ENCODE measurements at places on chromosomes 11 and 22. TPM values are rescaled to one million over a fixed set of nuclear protein-coding genes. Genes with fewer than 3 reads are reported as not detected.

DNA sequence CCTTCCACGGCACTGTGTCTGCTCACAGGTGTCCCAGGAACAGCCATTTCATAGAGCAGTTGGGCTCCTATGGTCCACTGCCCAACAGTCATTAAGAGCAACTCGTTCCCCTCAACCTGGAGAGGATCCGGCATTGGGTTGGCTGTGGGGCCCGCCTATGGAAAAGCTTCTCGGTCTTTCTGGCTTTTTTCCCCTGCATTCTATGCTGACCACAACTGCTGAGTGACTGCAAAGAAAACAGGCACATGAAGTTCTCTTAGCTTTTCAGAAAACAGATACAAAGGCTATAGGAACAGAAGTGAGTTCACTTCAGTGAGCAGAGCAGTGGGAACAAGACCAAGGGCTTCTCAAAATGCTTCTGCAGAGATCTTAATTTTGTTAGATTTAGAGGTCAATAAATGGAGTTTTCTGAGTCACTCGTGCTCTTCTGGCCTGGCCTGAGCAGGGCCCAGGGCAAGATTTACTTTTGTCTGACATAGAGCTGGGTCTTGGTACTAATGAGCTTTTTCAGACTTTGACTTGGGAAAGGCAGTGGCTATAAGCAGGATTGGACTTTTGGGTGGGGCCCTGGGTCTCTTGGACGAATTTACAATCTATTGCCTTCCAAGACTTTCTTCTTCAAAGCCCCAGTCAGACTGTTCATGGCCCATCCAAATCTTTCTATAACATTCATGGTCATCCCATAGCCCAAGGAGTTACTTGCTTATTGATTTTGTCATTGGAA, 13.6 kb upstream of the APOL5 start:
- H3K27me3 ChIP-seq = no peaks in the 10 kb centered on the region
- no peak overlapping the region for H3K4me3 ChIP-seq
- no peak overlapping the region for H3K27ac ChIP-seq

GRCh38 chr22:39746600-39747262, 146.8 kb downstream of the ENTHD1 start:
- DNase-seq = no peak
- no peak overlapping the region for H3K4me3 ChIP-seq
- no peaks in the 10 kb centered on the region for H3K27me3 ChIP-seq
- H3K27ac ChIP-seq = no peak overlapping the region

DNA sequence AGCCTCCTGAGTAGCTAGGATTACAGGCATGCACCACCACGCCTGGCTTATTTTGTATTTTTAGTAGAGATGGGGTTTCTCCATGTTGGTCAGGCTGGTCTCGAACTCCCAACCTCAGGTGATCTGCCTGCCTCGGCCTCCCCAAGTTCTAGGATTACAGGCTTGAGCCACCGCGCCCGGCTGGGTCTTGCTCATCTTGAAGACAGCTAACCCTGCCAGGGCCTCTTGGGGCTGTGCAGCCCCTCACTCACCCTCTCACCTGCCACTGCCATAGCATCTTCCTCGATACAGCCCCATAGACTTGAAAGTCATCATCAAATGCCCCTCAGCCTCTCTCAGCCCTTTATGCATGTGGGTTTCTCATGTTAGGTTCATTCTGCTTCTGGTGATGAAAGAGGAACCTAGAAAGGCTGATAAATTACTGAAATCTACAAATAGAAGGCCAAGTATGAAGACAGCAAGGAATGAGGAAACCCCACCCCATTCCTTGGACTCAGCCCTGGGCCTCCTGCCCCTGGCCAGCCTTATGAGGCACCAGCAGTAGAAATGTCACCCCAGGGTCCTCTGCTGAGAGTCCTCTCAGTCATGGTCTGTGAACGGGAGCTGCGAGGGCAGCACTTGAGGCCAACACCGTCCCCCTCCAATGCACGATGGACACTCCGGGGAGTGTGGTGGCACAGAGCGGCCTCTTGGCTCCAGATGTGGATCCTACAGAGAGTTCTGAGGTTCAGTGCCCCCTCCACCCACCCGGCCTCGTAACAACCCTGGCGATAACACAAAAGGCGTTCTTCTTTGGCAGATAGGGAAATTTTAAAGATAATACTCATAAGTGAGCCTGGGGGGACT, 24.8 kb downstream of the SCGB1A1 start:
- peak overlapping the region; percentile 36 for H3K27ac ChIP-seq
- peaks cover 21% of the 10 kb centered on the region for H3K4me1 ChIP-seq
- H3K36me3 ChIP-seq = no peaks in the 10 kb centered on the region
- H3K27me3 ChIP-seq = no peaks in the 10 kb centered on the region

- no peak overlapping the region for H3K27ac ChIP-seq
- H3K27me3 ChIP-seq = no peaks in the 10 kb centered on the region
- no peaks in the 10 kb centered on the region for H3K4me1 ChIP-seq
These were observed 159.2 kb upstream of the DDI1 start for GRCh38 chr11:103877221-103877620.

DNA sequence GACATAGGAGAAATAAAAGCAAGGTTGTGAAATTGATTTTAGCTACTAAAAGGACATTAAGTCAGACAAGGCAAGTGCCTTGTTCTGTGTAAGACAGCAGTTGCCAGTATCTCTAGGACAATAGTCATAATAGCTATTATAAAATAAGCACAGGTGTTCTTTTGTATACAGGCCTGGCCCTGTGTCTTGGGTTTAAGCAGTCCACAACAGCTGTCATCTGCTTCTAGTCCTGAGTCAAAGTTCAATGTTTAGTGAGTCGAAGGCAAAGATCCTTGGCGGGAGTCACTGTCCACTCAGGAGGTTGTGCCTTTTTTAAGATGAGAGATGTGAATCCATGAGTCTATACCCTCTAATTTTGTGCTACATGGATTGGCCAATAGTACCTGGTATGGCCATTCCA, 79.5 kb downstream of the SC5D start:
- DNase-seq = no peak
- no peaks in the 10 kb centered on the region for H3K27me3 ChIP-seq
- H3K4me1 ChIP-seq = no peaks in the 10 kb centered on the region
- H3K27ac ChIP-seq = no peak overlapping the region

DNA sequence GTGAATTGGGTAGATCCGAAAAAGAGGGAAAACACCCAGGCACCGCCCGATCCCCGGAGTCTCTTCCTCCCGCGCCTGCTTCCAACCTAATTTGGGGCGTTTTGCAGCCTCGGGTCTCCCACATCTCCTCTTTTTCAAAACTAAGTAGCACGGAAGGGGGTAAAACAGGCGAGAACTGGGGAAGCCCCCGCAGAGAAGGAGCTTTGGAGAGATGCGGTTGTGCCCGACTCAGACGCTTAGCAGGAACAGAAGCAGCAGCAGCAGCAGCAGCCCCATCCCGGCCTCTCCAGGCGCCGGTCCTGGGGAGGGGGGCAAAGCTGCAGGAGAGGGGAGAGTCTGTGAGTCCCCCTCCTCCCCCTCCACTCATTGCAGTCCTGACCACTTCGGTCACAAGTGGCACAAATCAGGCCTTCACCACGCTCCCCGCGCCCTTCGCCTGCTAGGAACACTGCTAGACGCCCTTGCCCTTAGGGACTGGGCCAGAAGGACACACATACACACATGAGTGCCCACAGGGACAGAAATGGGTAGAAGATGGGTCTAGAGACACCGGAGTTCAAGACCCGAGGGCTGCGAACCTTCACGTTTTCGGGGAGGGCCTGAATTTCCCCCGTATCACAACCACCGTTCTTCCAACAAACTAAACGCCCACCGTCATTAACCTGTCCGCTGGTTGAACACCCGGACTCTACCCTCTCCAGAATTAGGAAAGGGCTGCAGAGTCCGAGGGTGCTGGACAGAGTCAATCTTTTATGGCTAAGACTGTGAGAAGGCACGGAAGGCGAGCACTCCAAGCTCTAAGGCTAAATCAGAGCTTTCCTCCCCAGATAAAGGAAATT, 98.3 kb upstream of the HSD17B12 start:
- no peak overlapping the region for H3K27ac ChIP-seq
- H3K4me3 ChIP-seq = no peak overlapping the region
- DNase-seq = no peak
- H3K27me3 ChIP-seq = peaks cover 3% of the 10 kb centered on the region
- H3K4me1 ChIP-seq = no peaks in the 10 kb centered on the region

DNA sequence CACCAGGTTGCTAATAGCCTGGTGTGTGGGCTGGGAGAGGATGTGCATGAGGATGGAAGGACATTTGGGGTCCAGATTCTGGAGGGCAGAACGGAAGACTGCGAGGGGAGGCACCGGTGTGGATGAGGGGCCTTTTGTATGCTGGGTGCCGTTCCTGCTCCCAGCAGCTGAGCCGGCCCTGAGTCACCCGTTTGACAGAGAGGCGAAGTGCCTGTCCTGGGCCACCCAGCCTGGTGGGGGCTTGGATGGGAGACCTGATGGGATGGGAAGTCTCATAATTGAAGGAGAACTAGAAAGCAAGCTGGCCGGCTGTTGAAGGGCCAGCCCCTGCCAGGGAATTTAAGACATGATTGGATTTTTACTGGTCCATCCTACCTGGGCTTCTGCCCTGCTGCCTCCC, 10.8 kb downstream of the CACNA1I start:
- no peaks in the 10 kb centered on the region for H3K4me1 ChIP-seq
- H3K27me3 ChIP-seq = no peaks in the 10 kb centered on the region
- no peaks in the 10 kb centered on the region for H3K36me3 ChIP-seq
- no peak overlapping the region for H3K4me3 ChIP-seq

The CD3E gene
- not detected for total RNA-seq

The GPR83 gene
- total RNA-seq = 2.8 TPM

The OR10D3 gene
- total RNA-seq = not detected
